Activated T-cell treated with anti-CD3 and anti-CD28 coated beads, Interleukin-2, amount 50 U/mL, for 1 hour (primary cell): ENCODE measurements at places on chromosomes 7 and 10.
A peak's percentile ranks its signal among the peaks of the same experiment; 100 is the strongest.

DNA sequence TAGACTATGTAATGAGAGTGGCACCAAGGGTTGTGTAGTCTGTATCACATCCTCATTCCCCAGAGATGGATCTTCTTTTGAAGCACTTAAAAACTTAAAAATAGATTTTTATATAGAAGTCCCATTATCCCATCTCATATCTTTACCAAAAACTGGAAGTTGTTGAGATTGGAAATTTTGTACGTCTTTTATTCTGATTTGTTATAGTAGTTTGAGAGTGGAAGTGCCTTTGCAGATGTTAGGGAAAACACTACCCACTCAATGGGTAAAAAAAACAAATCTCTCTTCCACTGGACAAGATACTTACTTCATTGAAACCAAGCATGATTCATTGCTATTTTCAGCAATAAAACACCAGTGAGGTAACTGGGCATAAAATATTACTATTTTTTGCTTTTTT lies 184.4 kb downstream of the MACC1 start:
- no peak for DNase-seq

DNA sequence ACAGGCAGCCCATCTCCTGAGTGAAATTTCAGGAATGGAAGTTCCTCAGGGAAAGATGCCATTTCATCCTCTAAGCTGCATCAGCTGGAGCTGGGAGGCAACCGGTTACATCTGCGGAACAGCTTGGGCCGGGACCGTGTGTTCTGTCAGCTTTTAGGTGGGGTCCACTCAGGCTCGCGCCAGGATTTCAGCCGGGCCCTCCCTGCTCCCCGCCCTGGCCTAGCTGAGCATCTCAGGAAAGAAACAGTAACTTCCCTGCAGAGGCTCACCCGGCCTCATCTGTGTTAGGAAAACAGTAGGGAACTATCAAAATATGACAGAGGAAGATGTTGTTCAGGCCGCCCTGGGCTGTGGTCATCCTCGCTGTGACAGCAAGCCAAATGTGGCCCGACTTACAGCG lies 110.4 kb downstream of the TRIL start:
- DNase-seq = no peak

DNA sequence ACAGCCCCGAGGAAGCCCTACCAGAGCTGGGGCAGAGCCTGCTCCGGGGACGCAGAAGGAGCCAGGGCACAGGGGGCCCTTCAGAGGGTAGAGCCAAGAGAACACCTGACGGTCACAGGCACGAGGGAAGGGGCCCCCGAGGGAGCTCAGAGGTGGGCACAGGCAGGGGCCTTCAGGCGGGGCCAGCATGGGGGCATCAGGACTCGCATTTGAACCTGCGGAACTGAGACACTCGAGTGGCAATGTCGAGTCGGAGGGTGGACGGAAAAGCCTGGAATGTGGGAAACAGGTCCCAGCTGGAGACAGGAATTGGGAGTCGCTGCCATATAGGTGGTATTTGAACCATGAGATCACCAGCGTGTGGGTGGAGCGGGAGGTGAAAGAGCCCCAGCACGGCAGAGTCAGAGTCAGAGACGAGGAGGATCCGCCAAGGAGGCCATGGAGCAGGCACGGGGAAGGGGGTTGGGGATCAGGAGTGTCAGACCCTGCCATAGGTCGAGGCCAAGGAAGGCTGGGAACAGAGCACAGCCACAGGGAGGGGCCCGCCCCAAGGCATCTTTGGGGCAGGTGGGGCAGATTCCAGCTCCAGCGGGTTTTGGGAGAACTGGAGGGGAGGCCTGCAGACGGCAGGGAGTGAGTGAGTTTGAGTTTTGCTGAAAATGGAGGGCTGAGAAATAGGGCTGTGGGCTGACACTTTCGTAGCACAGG lies 13.8 kb downstream of the STK32C start:
- DNase-seq = no peak

GRCh38 chr10:97850446-97850845 lies 803 bp downstream of the GOLGA7B start:
- no peak for DNase-seq

DNA sequence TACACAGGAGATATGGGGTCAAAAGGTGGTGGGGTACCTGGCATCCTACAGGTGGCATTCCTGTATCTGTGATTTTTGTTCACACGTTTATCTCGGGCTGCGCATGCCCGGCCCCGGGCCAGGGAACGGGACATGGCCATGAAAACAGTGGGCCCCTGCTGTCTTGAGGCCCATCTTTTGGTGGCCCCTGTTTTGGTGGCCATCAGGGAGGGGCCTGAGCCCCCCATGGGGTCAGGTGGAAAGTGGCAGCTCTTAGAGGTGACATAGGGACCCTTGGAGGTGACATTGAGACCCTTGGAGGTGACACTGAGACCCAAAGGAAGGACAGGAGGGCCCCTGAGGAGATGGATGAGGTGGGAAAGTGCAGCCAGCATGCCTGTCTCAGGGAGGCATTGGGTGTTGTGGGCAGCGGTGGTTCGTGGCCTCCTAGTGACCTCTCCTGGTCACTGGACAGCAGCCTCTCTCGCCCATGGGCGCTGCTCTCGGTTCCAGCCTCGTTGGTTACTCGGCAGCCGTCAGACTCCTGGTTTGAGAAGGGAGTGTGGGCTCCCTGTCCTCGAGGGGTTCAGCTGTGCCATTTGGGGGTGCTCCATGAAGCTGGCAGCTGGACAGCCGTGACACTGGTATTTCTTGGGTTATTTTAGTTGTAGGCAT lies 39.9 kb downstream of the INPP5A start:
- no peak for DNase-seq

- DNase-seq = no peak
Measured at GRCh38 chr10:44199991-44200655, 184.8 kb downstream of the CXCL12 start.

- DNase-seq = no peak
Measured at GRCh38 chr7:41103331-41103730, 599.6 kb downstream of the INHBA start.

GRCh38 chr7:455110-455928 lies 64.3 kb downstream of the PDGFA start:
- no peak for DNase-seq

GRCh38 chr7:116766881-116767280 lies 94.9 kb downstream of the MET start:
- DNase-seq = no peak

DNA sequence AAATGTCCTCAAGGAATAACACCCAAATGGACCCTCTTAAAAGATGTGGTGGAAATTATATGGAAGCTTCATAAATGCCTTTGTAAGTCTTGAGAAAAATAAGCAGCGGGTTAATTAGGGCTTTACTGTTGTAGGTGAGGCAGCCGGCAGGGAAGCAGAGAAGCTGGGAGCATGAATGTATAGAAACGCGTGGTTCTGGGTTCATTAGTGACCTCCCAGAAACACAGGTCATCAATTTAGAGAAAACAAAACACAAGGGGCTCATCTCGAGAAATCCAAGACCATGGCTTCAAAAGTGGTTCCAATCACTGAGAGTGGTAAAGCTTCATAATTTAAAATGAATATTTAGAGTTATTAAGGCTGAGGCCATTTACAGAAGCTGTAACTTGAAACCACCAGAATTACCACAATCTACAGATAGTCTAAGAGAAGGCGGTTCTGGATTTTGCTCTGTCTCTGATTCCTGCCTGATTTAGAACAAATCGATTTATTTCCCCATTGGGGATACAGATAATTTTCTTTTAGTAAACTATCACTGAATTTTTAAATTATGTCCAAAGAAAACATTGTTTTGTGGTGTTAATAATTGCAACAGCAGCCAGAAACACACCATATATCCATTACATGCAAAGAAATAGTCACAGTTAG lies 20.7 kb downstream of the GARIN1A start:
- no peak for DNase-seq

DNA sequence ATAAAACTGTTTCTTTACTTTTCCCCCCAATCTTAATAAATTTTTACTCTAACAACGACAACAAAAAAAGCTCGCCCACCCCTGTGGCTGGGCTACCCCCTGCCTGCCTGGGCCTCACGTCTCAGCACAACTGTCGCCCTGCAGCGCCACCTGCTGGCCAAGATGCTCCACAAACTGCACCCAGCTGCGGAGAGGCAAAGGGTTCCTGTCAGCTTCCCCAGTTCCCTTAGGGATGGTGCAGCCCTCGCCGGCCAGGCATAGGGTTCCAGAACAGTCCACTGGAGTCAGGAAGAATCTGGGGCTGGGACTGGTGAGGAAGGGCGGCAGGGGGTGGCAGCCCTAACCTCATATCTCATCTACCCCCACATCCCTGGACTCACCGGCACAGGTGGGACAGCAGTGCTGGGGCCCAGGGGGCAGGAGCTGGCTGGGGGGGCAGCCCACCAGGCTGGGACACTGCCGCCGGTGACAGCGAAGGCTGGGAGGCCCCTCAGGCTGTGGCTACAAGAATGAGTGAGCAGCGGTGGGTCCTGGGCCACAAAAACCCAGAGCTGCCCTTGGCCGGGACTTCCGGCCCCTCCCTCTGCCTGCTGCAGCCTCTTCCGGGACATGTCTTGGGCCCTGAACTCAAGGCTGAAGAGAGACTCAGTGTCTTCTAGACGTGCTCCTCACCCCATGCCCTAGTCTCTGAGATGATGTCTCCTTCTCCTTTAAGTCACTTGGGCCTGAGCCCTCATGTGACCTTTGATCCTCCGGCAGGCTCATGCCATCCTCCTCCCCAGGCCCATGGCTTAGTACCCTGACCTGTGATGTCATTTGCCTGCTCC lies 21.2 kb downstream of the ATP6V1F start:
- DNase-seq = peak; percentile 89

DNA sequence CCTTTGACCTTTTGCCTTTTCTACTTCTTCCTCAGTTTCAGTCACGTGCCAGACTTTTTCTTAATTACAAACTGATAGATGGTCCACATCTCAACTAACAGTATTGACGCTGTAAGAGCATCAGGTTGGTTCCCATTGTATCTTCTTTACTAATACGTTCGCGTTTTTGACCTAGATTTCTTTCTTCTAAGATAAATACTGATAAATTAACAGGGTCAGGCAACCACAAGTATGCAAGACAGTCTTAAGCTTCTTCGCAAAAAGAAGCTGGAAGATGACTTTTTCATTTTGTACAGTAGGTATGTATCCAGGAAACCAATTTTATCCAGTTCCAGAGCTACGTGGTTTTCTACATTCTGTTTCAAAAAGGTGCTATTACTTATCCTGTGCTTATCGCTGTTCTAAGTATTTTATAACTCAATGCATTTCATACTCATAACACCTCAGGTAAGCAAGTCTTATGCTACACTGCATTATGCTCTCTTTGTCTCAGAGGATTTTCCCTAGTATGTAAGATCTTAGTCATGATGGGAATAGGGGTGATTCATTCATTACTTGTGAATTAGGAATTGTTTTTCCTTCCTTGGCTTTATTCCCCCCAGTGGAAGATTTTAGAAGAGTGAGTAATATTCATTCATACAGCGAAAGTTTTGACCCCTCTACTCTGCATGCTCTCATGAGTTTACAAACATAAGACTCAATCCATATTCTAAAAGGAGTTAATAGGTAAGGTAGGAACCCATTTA lies 955 bp downstream of the DUS4L start:
- DNase-seq = no peak

GRCh38 chr7:80346704-80347103 lies 165.2 kb downstream of the GNAT3 start:
- no peak for DNase-seq

DNA sequence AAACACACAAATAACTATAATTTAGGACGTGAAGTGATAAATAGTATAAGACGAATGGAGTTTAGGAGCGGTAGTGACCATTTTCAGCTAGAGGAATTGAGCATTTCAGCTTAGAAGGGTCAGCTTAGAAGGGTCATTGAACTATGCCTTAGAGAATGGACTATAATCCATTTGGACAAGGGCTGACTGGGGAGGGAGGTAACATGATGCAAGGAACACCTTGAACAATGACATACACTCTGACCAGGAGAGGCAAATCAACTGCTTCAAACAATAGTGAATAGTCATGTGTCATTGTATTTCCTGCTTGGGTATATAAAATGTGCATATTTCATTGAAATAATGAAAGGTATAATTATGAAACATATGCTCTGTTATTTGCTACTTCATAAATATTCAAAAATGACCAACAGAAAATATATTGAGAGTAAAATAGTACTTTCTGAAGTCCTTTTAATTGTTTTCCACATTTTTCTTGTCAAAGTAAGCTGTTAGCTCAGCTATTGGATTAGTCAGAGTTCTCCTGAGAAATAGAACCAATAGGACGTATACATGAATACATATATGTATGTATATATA lies 40.5 kb upstream of the WASL start:
- DNase-seq = no peak

GRCh38 chr7:134485203-134485602 lies 26.3 kb upstream of the AKR1B1 start:
- DNase-seq = no peak

GRCh38 chr10:47058032-47058702 lies 146.9 kb downstream of the PTPN20 start:
- DNase-seq = no peak

GRCh38 chr7:71363627-71364026 lies 231.7 kb downstream of the GALNT17 start:
- DNase-seq = no peak

GRCh38 chr10:26698909-26699308 lies 1.4 kb downstream of the PDSS1 start:
- no peak for DNase-seq

DNA sequence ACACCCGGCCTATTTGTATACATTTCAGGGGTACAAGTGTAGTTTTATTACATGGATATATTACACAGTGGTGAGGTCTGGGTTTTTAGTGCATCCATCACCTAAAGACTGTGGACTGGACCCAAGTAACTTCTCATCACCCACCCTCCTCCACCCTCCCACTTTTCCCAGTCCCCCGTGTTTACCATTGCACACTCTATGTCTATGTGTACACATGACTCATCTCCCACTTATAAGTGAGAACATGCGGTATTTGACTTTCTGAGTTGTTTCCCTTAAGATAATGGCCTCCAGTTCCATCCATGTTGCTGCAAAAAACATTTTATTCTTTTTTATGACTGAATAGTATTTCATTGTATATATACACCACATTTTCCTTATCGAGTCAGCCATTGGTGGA lies 98.9 kb upstream of the WAC start:
- no peak for DNase-seq

- peak; percentile 42 for DNase-seq
Measured at GRCh38 chr7:39609113-39609934, 14.0 kb upstream of the RALA start.

DNA sequence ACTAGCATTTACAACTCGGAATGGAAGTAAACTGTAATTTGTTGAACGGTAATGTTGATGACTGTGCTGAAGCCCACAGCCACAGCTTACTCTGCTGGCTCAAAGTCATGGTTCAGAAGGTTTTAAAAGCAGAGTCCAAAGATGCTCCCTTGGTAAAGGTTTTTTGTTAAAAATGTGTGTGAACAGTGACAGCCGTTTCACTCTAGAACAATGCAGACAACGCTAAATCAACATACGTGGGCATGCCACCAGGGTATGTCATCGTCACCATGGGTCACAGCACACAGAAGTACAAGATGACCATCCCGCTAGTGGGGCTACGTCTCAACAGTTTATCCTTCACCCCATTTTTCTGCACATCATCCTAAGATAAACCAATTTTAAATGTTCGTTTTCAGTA lies 106.5 kb upstream of the LANCL2 start:
- no peak for DNase-seq
